ENCODE measurements at places on chromosomes 1 and 21.
A peak's percentile ranks its signal among the peaks of the same experiment; 100 is the strongest.

DNA sequence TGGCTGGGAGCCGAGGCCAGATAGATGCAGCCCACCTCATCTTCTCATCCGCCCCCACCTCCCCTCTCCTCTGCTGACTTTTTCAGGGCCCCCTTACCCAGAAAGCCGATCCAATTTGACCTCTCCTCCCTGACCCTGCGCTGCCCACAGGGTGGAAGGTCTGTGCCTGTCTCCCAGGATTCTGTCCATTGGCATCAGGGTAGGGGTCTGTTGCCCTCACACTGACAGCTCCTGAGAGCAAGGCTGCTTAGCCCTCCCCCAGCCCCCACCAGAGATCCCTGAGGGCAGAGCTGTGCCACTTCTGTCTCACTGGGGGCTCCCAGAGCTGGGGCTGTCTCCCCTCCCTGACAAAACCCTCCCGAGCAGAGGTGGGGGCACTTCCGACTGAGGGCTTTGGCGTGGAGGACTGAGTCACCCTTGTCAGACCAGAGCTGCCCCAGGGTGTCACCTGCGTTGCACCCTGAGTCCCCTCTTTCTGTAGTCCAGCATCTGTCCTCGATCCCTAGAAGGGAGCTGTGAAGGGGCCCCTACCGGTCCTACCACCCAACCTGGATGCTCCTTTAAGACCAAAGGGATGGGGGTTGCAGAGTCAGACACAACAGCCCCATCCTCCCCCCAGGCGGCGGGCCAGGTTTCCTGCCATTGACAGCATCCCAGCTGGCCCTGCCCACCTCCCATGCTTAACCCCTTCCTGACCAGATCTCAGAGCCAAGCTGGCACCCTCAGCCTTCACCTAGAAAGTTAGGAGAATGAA is 2.4 kb upstream of the FAM110D start:
- peak; percentile 55 for DNase-seq

- DNase-seq, result no peak
Measured at GRCh38 chr1:81044708-81045107, 756.0 kb upstream of the ADGRL2 start.

GRCh38 chr1:105027838-105028471 is 1278.3 kb downstream of the AMY1C start:
- DNase-seq, result no peak

DNA sequence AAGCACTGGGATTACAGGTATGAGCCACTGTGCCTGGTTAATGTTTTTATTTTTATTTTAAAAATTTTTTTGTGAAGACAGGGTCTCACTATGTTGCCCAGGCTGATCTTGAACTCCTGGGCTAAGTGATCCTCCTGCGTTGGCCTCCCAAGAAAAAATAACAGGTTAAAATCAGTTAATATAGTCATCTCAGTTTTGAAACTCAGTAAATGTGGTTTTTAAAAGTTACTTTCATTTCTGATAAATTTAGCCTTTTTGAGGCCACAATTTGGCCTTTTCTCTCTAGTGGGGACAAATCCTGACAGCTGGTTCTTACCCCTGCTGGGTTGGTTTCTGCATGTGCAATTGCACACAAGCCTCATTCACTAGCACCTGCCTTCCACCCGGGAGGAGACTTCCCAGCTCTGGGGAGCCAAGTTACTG is 13.3 kb downstream of the PMF1 start:
- DNase-seq, result no peak

DNA sequence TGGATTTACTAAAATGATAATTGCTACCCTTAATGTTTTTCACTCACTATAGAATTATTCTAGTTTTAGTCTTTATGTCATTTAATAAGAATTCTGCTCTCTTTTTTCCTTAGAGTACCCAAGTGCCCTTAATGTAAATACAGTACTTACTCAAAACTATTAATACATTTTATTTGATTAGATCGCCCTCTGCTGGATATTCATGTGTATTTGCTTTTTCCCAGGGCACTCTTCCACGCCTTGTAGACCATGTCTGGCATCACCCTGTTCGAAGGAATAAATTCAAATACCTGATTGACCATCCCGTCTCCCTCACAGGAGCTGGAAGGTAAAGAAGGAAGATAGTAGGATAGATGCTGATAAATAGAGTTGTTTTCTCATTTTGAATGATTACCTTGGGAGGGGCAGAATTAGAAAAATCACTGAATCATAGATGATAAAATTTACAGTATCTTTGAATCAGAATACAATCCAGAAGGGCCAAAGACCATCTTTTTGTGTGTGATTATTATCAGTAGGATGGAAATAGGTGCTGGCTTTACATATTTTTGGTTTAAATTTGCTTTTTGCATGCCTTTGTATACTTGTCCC is 4.1 kb downstream of the AXDND1 start:
- no peak for DNase-seq

- no peak for DNase-seq
Measured at GRCh38 chr1:179042700-179043099, 17.0 kb downstream of the FAM20B start.

DNA sequence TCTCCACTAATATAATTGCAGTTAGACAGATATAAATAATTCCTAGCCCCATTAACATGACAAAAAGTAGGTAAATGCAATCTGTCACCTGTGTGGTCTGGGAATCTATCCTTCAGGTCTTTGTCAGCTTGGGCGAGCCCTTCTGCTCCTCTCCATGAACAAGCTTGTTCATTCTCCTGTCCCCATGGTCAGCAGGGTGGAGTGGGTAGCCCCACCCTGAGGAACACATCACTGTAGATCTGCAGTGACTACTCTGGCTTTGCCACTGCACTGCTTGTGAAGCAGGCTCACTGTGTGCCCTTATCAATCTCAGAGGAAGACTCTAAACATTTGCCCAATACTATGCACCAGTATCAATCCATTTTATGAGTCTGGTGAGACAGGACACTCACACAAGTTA is 279.0 kb downstream of the MATN1 start:
- DNase-seq, result no peak

- peak; percentile 40 for DNase-seq
Measured at GRCh38 chr1:1614204-1614953, 921 bp upstream of the MIB2 start.
